ENCODE measurements at places on chromosomes 13 and 19.

- DNase-seq = peak; percentile 25
These were observed 928 bp upstream of the PNPLA6 start for GRCh38 chr19:7534531-7535046.

- no peak for DNase-seq
These were observed 3.9 kb downstream of the LACC1 start for GRCh38 chr13:43883631-43884030.

- DNase-seq = no peak
These were observed 541 bp upstream of the RSPH6A start for GRCh38 chr19:45815481-45816216.

DNA sequence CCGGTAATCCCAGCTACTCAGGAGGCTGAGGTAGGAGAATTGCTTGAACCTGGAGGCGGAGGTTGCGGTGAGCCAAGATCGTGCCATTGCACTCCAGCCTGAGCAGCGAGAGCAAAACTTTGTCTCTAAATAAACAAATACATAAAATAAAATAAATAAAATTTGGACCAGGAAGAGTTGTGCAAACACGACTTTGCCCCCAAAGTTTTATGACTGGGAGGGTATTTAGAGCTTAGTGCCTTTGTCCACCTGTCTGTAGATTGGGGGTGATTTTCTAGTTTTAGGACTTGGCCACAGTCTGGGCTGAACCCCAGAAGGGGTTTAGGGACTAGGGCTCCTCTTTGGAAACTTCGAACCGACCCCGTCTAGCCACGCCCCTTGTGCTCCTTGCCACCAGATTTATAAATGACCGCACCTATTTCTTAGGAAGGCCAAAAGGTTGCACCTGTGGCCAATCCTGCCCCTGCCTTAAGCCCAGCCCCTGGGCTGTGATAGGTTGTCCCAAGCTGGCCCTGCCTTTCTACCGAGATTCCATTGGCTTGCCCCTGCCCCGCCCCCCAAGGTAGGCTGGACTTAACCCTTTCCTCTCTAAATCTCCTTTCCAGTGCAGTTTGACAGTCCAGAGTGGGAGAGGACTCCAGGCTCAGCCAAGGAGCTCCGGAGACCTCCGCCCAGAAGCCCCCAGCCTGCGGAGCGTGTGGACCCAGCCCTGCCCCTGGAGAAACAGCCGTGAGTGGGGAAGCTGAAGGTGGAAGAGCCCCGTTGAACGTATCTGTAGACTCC is 5.3 kb downstream of the SHD start:
- no peak for DNase-seq

GRCh38 chr19:8305798-8306197 is 2.4 kb downstream of the CD320 start:
- no peak for DNase-seq

DNA sequence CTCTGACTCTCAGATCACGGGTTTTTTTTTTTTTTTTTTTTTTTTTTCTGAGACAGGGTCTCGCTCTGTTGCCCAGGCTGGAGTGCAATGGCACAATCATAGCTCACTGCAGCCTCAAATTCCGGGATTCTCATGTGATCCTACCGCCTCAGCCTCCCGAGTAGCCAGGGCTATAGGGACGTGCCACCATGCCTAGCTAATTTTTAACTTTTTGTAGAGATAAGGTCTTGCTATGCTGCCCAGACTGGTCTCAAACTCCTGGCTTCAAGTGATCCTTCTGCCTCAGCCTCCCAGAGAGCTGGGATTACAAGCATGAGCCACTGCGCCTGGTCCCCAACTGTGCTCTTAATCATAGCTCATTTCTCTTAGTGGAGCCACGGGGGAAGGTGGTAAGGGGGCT is 4.6 kb upstream of the GRAMD1A start:
- DNase-seq = no peak

GRCh38 chr13:50382511-50382910 is 367.3 kb downstream of the KCNRG start:
- no peak for DNase-seq

Data from T-helper 9 cell (primary cell).